ENCODE measurements at places on chromosomes 12 and 14.

DNA sequence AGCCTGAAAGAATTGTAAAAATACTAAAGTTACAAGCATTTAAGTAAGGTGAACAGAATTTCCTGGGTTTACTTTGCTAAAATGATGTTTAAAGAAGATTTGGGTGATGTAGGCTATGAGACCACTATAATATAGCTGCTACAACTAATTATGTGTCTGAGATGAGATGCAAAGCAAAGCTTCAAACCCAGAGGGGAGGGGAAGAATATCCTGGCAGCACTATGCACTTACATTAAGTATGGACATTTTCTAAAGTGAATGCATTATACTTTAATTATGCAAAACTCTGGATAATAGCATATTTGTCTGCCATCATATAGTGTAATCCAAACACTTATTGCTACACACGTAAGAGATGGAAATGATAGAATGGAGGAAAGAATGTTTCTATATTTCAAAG, 1003.7 kb downstream of the GALC start:
- no peak for DNase-seq

DNA sequence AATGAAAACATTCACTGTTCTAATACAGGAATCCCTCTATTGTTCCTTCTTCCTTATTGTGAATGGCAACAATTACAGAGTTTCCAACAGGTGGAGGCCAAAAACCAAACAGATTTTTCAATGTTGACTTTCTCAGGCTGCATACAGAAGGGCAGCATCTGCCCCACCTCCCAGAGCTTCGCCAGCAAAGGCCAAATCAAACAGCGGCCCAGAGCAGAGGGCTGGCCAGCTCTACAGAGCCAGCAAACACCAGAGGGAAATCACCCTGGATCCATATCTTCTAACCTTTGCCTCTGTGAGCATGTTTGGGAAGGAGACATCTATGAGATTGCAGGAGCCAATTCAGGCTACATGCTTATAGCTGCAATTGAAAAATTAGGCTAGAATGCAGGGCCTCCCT, 4.4 kb upstream of the CRACR2A start:
- DNase-seq: no peak

DNA sequence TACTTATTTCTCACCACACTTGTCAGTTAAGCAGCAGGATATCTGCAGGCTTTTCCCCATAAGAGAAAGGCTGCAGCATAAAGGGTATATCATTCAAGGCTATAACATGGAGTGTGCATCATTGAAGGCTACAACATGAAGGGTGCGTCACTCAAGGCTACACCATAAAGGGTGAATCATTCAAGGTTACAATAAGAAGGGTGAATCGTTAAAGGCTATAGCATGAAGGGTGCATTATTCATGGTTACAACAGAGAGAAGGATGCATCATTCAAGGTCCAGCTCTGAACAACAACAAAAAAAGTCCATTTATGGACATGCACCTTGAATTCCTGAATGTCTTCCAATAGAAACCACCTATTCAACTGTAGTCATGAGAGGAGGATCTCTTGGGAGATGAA, 32.8 kb upstream of the LUM start:
- DNase-seq: no peak

DNA sequence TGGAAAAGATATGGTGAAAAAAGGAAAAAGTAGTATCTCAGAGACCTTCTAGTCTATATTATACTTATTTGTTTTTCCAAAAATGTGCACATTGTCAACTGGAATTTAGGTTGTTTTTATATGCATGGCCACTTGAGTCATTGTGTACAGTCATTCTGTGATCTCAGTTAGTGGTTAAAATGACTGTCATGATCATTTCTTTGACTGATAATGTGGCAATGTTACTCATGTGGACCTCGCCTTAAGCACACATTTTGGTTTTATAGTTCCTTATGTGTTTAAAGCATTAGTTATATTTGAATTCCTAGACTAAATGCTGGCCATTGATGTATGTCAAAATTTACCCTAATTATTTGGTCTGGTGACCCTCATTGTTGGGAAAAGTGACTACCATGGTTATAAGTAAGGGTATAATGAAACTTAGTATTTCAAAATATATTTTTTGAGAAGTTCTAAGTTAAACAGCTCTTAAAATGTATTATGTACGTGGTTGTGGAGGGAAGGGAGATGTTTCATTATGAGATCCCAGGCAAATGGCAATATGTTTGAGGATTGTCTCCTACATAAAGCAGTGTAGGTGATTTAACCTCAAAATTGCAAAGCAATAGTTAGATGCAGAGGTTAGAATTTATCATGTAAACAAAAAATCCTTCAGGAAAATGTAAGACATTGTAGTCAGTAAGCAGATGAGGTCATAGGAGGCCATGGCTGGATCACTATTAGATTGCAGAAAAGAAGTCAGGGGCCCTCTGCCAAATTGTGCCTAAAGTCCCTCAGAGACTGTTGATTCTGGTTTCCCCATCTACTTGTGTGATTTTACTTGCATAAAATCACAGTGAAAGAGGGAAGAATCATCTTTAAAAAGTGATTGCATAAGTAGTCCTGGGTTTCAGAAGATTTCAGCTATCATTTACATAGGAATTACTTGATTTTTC, 17.5 kb downstream of the PNMA1 start:
- DNase-seq: no peak

DNA sequence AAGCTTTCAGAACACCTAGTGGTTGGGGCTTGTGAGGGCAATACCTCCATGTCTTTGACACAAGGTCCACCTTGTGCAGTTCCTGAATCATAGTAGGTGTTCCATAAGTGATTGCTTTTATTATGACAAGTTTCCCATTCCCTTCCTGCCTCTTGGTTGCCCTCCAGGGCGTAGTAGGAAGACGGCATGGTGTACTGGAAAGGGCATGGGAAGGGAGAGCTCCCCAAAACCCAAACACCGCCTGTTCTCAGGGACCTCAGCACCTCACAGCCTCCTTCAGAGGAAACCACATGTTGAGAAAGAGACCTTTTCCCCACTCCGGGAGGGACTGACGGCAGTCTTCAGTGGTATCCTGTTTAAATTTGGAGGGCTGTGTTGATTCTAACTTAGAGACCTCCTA, 21.1 kb downstream of the EVL start:
- peak; percentile 5 for DNase-seq

DNA sequence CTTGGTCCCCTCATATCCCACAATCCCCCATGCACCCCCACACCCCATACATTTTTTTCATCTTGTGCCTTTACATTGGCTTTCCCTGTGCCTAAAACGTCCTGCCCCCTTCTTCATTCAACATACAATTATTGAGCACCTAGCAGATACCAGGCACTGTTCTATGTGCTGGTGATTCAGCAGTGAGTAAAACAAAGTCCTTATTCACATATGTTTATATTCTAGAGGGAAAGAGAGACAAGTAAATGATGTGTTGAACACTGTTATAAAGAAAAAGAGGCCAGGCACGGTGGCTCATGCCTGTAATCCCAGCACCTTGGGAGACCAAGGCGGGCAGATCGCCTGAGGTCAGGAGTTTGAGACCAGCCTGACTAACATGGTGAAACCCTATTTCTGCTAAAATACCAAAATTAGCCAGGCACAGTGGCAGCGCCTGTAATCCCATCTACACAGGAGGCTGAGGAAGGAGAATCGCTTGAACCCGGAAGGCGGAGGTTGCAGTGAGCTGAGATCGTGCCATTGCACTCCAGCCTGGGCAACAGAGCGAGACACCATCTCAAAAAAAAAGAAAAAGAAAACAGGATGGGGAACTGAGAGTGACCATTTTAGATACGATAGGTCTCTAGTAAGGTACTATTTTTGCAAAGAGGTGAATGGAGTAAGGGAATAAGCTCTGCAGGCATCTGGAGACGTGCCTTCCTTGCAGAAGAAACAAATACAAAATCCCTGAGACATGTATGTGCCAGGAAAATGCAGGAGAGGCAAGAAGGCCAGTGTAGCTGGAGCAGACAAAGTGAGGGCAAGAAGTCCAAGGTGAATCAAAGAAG, 12.2 kb downstream of the SLC7A7 start:
- no peak for DNase-seq

DNA sequence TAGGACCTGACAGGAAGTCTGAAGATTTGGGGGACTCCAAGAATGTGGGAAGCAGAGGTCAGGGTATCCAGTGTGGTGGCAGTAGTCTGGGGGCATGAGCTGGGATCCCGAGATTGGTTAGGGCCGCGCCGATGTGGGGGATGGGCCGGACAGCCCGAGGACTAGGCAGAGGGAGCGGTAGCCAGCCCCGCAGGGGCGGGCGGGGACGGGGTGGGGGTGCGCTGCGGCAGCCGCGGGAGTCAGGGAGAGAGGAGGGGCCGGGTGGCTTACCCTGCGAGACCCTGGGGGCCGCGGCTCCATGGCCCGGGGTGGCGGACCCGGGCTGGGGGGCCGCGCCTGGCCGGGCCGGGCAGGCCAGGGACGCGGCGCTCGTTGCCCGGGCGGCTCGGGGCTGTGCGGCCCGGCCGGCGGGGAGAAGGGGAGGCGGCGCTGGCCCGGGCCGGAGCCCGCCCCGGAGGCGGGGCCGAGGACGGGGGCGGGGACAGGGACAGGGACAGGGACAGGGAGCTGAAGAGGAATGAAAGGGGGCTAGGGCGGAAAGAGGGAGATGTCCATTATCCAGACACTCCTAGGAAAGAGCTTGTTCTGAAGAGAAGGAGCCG, 5.6 kb downstream of the ZNF385A start:
- DNase-seq: no peak

- no peak for DNase-seq
Measured at GRCh38 chr12:105083031-105083430, 1.2 kb downstream of the ALDH1L2 start.

All from Kasumi-1 (cell line).